SHP77 (cell line): ENCODE measurements at places on chromosomes 7 and 10.

- no peak for DNase-seq
These were observed 14.3 kb upstream of the KCNIP2 start for GRCh38 chr10:101857802-101858476.

DNA sequence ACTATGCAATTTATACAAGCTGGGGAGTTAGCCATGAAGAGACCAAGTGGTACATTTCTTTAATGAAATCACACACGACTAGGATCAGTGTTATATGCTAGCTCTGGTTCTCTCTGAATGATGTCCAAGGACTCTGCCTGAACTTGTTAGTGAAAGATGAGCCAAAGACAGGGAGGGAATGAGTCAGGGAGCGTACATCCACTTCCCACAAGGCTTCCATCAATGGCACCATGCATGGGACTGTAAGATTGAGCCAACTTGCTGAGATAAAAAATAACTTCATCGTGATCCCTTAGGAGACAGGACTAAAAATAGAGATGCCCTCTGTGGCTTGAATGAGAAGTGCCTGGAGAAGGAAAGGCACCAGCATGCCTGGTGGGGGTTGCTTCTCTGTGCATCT lies 629.7 kb downstream of the ACTR3B start:
- no peak for DNase-seq

GRCh38 chr7:137888241-137888640 lies 41.5 kb upstream of the DGKI start:
- DNase-seq, result no peak

DNA sequence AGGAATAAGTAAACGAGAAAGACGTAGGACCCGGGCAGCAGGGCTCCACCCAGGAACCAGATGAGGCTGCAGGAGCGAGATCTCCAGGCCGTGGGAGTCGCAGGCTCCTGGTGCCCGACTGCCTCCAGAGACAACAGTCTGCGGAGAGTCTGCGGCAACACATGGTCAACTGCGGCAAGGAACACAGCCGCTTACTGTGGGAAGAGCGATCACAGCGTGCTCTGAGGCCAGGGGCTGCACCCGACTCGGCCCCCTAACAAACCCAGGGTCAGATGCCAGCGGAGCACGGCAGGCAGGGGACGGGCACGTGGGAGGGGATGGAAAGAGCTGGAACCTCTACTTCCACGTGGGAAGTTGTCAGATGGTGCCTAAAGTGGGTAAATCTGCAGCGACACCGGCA lies 26.6 kb downstream of the GET4 start:
- no peak for DNase-seq

GRCh38 chr7:91310830-91311460 lies 46.7 kb downstream of the FZD1 start:
- no peak for DNase-seq

DNA sequence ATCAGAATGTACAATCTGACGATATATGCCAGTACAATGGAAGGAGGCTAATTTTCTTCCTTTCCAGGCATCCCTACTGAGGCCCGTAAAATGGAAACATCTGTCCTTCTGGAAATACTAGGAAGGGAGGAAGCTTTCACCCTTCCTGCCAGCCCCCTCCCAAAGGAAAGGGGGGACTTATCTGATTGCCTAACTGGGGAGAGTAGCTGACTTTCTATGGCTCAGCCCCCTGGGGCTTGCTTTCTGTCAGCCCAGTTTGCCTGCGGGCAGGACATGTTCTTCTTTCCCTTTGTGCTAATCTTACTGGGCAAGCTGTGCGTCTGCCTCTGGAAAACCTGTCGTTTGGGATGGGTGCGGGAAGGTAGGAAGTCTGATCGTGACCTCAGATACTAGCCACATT lies 508.9 kb downstream of the SUGCT start:
- DNase-seq, result no peak

DNA sequence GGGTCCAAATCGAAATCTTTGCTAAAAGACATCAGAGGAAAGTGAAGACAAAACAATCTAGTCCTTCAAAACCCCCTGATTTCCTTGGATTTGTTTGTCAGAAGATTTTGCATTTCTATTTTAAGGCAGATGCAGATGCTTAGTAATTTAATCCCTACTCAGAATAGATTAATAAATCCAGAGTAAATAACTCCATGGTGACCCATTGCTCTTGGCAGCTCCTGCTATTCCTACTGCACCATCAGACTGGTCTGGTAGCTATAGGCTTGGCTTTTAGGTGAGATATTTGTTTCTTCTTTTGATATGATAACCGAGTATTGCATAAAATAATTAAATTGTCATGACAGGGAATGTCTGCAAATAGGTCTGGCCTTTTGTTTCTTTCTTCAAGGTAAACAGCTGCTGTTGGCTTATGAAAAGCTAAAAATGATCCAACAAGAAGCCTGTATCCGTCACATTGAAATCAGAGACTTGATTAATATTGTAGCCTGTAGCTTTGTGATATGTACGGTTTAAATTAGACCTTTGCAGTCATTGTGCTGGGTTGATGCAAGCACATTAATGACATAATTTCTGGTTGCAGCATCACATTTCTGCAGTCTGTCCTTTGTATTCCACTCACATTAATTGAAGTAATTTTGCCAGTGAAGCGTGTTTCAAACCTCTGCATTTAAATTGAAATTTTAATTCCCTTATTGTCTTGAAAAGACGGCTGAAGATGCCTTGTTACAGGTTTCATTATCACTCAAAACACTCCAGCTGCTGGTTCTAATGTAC lies 40.7 kb downstream of the EXOC4 start:
- no peak for DNase-seq

DNA sequence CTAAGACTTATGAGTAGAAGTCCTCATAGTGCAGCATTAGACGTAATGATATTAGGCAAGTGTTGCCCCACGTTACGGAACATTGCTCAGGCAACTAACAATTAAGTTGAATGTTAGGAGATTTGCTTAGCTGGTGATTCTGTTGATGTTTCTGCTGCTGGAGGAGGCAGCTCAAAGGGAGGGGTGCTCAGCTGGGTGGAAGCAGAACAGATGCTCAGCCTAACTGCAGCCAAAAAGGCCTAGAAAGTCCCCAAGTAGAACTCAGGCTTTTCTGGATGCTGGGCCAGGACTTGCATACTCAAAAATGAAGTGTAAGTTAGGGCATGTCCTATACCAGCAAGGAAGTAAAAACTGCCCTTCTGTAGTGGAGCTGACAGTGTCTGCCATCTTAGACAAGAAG lies 201.4 kb downstream of the ADRA2A start:
- DNase-seq, result no peak

GRCh38 chr7:9217204-9217603 lies 783.8 kb downstream of the NXPH1 start:
- DNase-seq, result peak; percentile 25

GRCh38 chr7:81128011-81128410 lies 209.2 kb upstream of the SEMA3C start:
- DNase-seq, result no peak

DNA sequence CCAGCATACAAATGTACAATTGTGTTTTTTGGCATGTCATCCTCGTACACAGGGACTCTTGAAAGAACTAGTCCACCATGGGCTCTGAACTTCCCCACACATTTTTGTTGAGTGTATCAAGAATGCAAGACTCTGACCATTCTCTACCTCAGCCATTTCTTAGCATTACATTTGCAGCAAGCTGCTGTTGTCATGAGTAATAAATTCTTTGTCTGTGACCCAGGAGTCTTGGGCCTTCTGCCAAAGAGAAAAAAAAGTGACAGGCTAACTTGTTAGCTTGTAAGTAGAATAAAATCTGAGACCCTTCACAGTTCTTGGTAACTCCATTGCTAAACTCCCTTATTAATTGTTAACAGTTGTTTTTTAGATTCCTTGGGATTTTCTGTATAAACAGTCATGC lies 542.3 kb upstream of the MBL2 start:
- no peak for DNase-seq

- DNase-seq, result no peak
These were observed 294.6 kb downstream of the RNLS start for GRCh38 chr10:88288320-88289059.

DNA sequence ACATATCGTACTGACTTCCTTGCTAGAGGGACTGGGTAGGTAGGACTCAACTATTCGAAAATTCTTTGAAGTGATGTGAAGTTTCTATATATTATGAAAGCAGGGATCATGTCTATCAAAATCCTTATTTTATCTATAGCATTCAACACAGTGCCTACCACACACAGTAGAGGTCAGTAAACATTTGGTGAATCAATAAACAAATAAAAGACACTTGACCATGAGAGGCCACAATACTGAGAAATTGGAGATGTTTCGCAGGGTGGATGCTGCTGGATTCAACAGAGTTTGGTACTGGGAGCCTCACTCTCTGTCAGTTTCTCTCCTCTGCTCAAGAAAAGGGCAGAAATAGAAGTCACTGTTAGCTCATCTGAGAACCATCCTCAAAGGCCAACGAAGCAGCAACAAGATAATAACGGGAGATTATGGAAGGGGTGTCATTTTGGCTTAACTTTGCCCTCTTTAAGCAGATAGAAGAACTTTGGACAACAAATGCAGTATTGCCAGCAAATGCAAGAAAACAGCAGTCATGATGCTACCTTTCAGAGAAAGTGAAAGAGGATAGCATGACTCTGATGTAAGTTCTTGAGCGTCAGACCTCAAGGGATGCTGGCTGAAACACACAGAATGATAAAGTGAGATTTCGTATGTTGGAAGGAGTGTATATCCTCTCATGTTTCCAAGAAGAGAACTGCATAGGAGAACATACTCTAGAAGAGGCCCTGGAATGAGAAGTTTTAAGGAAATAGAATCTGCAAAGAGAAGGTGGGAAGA lies 107.6 kb downstream of the SEMA3E start:
- no peak for DNase-seq

DNA sequence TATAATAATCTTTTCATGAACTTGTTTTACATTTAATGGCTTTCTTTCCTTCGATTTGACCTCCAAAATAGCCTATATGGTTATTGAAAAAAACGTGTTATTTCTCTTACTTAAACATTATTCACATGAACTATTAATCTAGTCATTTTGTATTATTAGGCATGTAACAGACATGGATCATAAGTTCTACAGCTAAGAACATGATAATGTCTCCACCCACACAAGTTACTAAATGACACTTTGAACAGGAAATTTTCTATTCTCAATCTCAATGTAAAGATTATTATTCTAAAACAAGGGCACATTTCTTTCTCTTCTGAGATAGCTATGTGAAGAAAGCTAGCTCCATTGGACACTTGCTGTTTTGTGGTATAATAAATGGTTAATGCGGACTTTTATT lies 10.0 kb downstream of the LAMB4 start:
- no peak for DNase-seq

- no peak for DNase-seq
These were observed 32.2 kb upstream of the COL13A1 start for GRCh38 chr10:69769395-69769992.

DNA sequence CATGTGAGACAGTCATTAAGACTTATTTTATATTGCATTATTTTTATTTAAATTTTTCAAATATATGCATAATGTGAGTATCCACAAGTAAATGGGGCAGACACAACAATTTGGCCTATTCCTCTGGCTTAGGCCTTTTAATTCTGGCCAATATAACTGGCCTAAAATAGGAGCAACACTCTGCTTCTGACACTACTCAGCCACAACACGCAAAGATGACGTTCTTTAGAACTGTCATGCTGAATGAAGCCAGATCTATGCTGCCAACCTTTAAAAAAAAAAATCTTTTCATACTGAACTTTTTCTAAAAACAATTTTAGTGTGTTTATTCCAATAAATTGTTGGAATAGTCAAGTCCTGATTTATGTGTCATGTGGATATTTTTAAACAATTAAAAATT lies 355.0 kb upstream of the BMPER start:
- DNase-seq, result no peak

GRCh38 chr10:78895469-78895868 lies 173.3 kb upstream of the ZMIZ1 start:
- no peak for DNase-seq

GRCh38 chr7:111678986-111679385 lies 116.7 kb upstream of the IMMP2L start:
- DNase-seq, result no peak

DNA sequence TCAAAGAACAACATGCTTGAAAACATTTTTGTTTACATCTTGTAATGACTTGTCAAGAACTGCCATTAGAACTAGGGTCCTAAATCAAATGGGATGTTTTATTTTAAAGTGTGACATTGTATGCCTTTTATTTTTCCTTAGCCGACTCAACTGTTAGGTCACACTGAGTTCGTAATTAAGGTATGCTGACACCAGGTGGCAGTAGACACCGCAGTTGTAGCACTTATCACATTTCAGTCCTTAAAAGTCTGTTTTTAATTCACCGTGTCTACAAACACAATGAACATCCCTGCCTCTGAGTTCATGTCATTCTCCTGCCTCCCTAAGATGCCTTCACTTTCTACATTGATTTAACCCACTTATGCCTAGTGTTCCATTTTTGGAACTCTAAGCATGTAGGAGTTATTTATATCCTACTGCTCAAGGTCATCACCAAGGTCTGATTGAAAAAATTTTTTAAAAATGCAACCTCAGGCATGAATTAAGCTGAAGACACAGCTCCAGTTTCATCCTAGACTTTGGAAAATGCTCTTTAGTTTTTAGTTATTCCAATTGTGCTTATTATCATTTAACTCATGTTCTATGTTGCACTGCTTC lies 186.1 kb downstream of the BMPER start:
- DNase-seq, result peak; percentile 23

GRCh38 chr7:71285571-71286145 lies 153.7 kb downstream of the GALNT17 start:
- no peak for DNase-seq

- no peak for DNase-seq
These were observed 79.2 kb downstream of the EPDR1 start for GRCh38 chr7:37999673-38000072.

DNA sequence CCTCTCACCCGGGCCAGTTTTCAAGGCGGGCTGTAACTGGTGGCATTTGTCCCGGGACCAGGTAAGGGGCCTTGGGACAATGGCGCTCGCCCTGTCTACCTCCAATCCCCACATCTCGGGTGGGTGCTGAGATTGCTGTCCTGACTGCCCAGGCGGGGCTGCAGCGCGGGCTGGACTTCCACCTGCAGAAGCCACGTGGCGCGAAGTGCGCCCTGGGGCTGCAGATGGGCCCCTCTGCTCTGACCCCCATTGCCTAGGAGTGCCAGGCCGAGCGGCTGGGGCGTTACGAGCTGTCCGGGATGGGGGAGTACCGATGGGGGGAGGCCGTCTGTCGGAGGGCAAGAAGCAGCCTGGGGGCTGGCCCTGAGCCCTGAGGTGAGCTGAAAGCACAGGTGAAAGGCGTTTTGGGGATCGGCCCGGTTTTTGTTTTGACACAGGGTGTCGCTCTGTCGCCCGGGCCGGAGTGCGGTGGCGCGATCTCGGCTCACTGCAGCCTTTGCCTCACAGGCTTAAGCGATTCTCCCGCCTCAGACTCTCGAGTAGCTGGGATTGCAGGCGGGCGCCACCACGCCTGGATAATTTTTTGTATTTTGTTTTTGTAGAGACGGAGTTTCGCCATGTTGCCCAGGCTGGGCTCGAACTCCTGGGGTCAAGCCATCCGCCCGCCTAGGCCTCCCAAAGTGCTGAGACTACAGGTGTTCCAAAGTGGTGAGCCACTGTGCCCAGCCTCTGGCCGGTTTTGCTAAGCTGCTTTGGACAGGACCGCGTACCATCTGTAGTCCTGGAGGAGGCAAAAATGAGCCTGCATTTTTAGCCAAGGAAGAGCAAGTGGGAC lies at the start of gene SFXN2:
Gene SFXN2, plus strand, starts transcription at position 16 of the 835 bp plus-strand sequence. CDS start 12,001 bp downstream, outside the sequence.
- no peak for DNase-seq

GRCh38 chr10:29304995-29305335 lies 16.1 kb downstream of the LYZL1 start:
- no peak for DNase-seq
